ENCODE measurements at places on chromosomes 7 and 10.

DNA sequence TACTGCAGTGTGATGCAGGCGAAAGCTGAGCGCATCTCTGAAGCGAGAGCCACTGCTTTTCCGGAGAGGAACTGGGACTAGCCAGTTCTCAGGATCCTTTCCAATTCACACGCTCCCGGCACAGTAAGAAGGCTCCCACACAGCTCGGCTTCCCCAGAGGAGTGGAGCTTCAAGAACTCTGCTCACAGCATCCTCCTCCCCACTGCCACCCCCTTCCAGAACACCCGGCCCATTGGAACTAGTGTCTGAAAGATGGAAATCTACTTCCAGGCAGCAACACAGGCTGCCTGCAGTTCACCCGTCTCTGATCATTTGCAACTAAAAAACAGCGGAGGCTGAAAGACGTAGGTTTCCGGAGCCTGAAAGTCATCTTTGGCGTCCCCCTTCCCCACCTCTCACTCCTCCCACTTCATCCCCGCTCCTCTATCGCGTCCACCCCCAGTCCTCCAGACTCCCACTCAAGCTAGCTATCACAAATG is at the start of gene DGKB:
TSS of gene DGKB (minus strand) at position 163 of the 479 bp plus-strand sequence.
- no peaks in the 10 kb centered on the region for H3K36me3 ChIP-seq
- H3K4me3 ChIP-seq = no peak within 1 kb of the TSS
- peak; percentile 24 for DNase-seq

GRCh38 chr7:37430640-37431039 is 18.0 kb downstream of the ELMO1 start:
- no peak overlapping the region for H3K27ac ChIP-seq
- H3K27me3 ChIP-seq = peaks cover 4% of the 10 kb centered on the region
- no peak for DNase-seq
- 0 out of 2 replicates have a peak, but pooled peaks cover 4% of the 10 kb centered on the region for H3K36me3 ChIP-seq
- H3K4me3 ChIP-seq = no peak overlapping the region

GRCh38 chr7:102926783-102927140 is 14.0 kb downstream of the LRRC17 start:
- DNase-seq = no peak
- H3K4me3 ChIP-seq = peak overlapping the region; percentile 40
- peaks cover 37% of the 10 kb centered on the region for H3K4me1 ChIP-seq
- no peaks in the 10 kb centered on the region for H3K27me3 ChIP-seq
- 0 out of 2 replicates have a peak, but pooled peaks cover 7% of the 10 kb centered on the region for H3K36me3 ChIP-seq
- peak overlapping the region; percentile 52 for H3K27ac ChIP-seq

GRCh38 chr7:16396766-16397500 is 24.4 kb downstream of the CRPPA start:
- H3K27ac ChIP-seq = peak overlapping the region; percentile 61
- peaks cover 6% of the 10 kb centered on the region for H3K4me1 ChIP-seq
- DNase-seq = no peak
- H3K4me3 ChIP-seq = peak overlapping the region; percentile 70
- H3K27me3 ChIP-seq = peaks cover 6% of the 10 kb centered on the region
- H3K36me3 ChIP-seq = peaks cover 26% of the 10 kb centered on the region

DNA sequence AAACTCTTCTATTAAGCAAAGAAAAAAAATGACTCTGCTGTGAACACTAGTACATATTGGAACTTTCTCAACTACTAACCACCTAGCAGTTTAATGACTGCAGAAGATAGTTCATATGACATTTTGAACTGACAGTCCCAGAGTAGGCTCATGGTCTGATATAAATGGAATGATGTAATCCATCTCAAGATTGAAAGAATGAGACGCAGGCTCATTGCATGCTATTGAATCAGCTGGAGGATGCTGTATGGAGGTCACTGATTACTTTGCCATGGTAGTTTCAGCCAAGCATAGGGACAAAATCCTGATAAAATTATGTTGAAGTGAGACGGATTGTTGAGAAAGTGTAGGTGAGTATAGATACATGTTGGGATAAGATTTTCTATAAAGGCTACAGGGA is 217.6 kb upstream of the SEMA3E start:
- no peak overlapping the region for H3K4me3 ChIP-seq
- H3K36me3 ChIP-seq = no peaks in the 10 kb centered on the region
- H3K4me1 ChIP-seq = no peaks in the 10 kb centered on the region
- H3K27ac ChIP-seq = no peak overlapping the region

GRCh38 chr10:71342573-71343391 is 23.7 kb downstream of the SLC29A3 start:
- no peak overlapping the region for H3K4me3 ChIP-seq
- peaks cover 18% of the 10 kb centered on the region for H3K27me3 ChIP-seq
- H3K36me3 ChIP-seq = no peaks in the 10 kb centered on the region
- H3K27ac ChIP-seq = no peak overlapping the region
- peaks cover 21% of the 10 kb centered on the region for H3K4me1 ChIP-seq

GRCh38 chr7:44293561-44294324 is 31.7 kb downstream of the CAMK2B start:
- H3K4me1 ChIP-seq = no peaks in the 10 kb centered on the region
- no peaks in the 10 kb centered on the region for H3K36me3 ChIP-seq
- peaks cover 60% of the 10 kb centered on the region for H3K27me3 ChIP-seq

GRCh38 chr10:131749767-131750142 is 151.1 kb upstream of the PPP2R2D start:
- peaks cover 4% of the 10 kb centered on the region for H3K27me3 ChIP-seq
- H3K4me3 ChIP-seq = no peak overlapping the region
- no peak for DNase-seq
- H3K27ac ChIP-seq = no peak overlapping the region

GRCh38 chr7:12229046-12229445 is 18.0 kb downstream of the TMEM106B start:
- DNase-seq = no peak
- no peaks in the 10 kb centered on the region for H3K27me3 ChIP-seq
- no peak overlapping the region for H3K27ac ChIP-seq
- no peaks in the 10 kb centered on the region for H3K4me1 ChIP-seq

- peaks cover 4% of the 10 kb centered on the region for H3K36me3 ChIP-seq
- no peaks in the 10 kb centered on the region for H3K27me3 ChIP-seq
- H3K4me3 ChIP-seq = no peak overlapping the region
- DNase-seq = peak; percentile 4
Measured at GRCh38 chr7:141133646-141134045, 59.8 kb downstream of the TMEM178B start.

DNA sequence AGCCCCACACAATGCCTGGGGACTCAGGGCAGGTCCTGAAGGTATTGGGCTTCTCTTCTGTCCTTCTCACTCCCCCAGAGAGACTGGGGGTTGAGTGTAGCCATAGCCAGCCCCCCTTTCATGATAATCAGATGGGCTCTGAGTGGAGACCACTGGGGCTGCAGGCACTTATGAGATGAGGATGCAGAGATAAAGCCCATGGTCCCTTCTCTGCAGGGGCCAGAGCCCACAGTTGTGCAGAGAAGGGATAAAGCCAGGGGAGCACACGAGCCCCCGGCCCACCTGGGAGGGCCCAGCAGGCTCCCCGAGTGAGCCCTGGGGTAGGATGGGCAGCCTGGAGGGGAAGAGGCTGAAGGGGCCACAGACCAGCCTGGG is 96.2 kb downstream of the BMS1 start:
- H3K27ac ChIP-seq = no peak overlapping the region
- DNase-seq = no peak

DNA sequence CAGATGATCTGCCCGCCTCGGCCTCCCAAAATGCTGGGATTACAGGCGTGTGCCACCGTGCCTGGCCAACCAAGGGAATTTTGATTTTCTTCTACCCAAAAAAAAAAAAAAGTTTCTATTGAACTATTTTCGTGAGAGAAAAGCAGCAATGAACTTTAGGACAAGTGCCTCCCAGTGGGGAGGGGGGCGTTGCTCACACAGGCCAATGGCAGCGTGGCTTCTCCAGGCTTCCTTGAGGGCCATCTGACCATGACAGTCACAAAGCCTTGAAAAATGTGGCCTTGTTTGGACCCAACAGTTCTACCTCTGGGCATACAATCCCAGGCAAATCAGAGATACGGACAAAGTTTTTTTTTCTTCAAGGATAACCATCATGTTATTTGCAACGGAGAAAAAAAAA is 56.0 kb downstream of the TNRC18 start:
- H3K36me3 ChIP-seq = peaks cover 7% of the 10 kb centered on the region
- H3K4me3 ChIP-seq = no peak overlapping the region
- no peak overlapping the region for H3K27ac ChIP-seq
- no peaks in the 10 kb centered on the region for H3K27me3 ChIP-seq
- no peak for DNase-seq

GRCh38 chr10:103605359-103606096 is 112.0 kb downstream of the NEURL1 start:
- no peak overlapping the region for H3K4me3 ChIP-seq
- peak; percentile 64 for DNase-seq
- H3K27ac ChIP-seq = peak overlapping the region; percentile 49
- peaks cover 15% of the 10 kb centered on the region for H3K4me1 ChIP-seq
- H3K27me3 ChIP-seq = peaks cover 10% of the 10 kb centered on the region

DNA sequence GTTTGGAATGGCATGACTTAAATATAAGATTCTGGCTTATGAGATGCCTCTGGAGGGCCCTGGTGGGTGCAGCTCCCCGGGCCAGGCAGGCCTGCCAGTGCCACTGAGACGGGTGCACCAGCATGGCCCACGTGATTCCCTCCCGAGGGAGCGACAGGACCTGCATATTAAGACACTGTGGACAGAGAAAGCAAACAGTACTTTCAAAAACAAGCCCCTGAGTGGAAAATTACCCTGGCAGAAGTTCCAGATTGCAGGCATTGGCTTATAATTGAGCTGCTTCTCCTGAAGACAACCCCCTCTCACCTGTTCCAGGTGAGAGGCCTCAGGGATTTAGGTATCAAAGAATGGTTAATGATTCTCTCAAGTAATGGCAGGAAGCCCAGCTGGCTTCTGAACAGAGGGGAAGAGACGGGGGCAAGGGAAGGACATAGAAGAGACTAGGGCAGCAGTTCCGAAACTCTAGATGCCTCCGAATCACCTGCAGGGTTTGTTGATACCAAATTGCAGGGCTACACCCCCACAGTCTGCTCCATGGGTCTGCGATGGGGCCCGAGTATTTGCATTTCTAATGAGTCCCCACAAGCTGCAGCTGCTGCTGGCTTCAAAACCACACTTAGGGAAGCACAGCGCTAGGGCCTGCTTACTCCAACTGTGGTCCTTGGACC is 66.0 kb upstream of the DOCK1 start:
- no peak for DNase-seq
- no peak overlapping the region for H3K4me3 ChIP-seq
- H3K27ac ChIP-seq = no peak overlapping the region
- no peaks in the 10 kb centered on the region for H3K4me1 ChIP-seq

- DNase-seq = no peak
- peak overlapping the region; percentile 40 for H3K27ac ChIP-seq
- H3K4me3 ChIP-seq = peak overlapping the region; percentile 65
- H3K27me3 ChIP-seq = peaks cover 3% of the 10 kb centered on the region
- H3K36me3 ChIP-seq = peaks cover 34% of the 10 kb centered on the region
Measured at GRCh38 chr7:131072505-131073091, 255.1 kb upstream of the MKLN1 start.

- no peak for DNase-seq
- no peak overlapping the region for H3K4me3 ChIP-seq
- H3K27me3 ChIP-seq = peaks cover 5% of the 10 kb centered on the region
- peaks cover 21% of the 10 kb centered on the region for H3K4me1 ChIP-seq
- H3K36me3 ChIP-seq = peaks cover 5% of the 10 kb centered on the region
Measured at GRCh38 chr10:94383530-94383929, 18.8 kb upstream of the TBC1D12 start.

- H3K27ac ChIP-seq = no peak overlapping the region
- no peaks in the 10 kb centered on the region for H3K36me3 ChIP-seq
- no peak overlapping the region for H3K4me3 ChIP-seq
- H3K4me1 ChIP-seq = peaks cover 5% of the 10 kb centered on the region
Measured at GRCh38 chr7:121761399-121761798, 111.6 kb upstream of the PTPRZ1 start.

GRCh38 chr7:143322760-143323633 is 7.1 kb downstream of the CLCN1 start:
- peaks cover 16% of the 10 kb centered on the region for H3K27me3 ChIP-seq
- DNase-seq = no peak
- H3K36me3 ChIP-seq = no peaks in the 10 kb centered on the region
- peaks cover 16% of the 10 kb centered on the region for H3K4me1 ChIP-seq
- no peak overlapping the region for H3K27ac ChIP-seq

DNA sequence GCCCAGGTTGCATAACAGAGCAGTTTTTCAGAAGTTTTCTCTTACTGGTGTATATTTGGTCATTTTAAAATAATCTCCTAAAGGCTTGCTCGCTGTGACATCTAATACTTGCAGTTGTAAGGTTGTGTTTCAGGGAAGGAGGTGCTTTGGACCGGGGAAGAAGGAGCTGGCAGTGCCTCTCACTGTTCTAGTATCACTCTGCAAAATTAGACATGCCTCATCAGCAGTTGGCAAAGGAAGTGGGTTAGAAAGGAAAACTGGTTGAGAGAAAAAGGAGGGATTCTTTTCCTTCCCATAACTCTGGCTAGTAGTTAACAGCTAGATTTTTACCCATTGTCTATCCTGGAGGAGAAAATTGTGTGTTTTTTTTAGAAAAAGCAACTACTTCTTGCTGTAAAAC is 34.8 kb downstream of the CUL1 start:
- H3K4me1 ChIP-seq = peaks cover 46% of the 10 kb centered on the region
- no peaks in the 10 kb centered on the region for H3K27me3 ChIP-seq
- no peak for DNase-seq
- no peak overlapping the region for H3K4me3 ChIP-seq
- no peak overlapping the region for H3K27ac ChIP-seq

All from HFFc6 (cell line).